ENCODE measurements at places on chromosomes 1 and 21. TPM values are rescaled to one million over a fixed set of nuclear protein-coding genes. Genes with fewer than 3 reads are reported as not detected.

- H3K27ac ChIP-seq = peak overlapping the region; percentile 31
- no peaks in the 10 kb centered on the region for H3K36me3 ChIP-seq
- no peaks in the 10 kb centered on the region for H3K27me3 ChIP-seq
- peaks cover 19% of the 10 kb centered on the region for H3K4me1 ChIP-seq
These were observed 47.6 kb upstream of the HOOK1 start for GRCh38 chr1:59767119-59767518.

- H3K36me3 ChIP-seq = no peaks in the 10 kb centered on the region
- DNase-seq = no peak
- no peak overlapping the region for H3K27ac ChIP-seq
- H3K4me3 ChIP-seq = no peak overlapping the region
- H3K4me1 ChIP-seq = no peaks in the 10 kb centered on the region
These were observed 13.4 kb downstream of the PKN2 start for GRCh38 chr1:88697503-88697902.

BRDT gene
- total RNA-seq = not detected

DNA sequence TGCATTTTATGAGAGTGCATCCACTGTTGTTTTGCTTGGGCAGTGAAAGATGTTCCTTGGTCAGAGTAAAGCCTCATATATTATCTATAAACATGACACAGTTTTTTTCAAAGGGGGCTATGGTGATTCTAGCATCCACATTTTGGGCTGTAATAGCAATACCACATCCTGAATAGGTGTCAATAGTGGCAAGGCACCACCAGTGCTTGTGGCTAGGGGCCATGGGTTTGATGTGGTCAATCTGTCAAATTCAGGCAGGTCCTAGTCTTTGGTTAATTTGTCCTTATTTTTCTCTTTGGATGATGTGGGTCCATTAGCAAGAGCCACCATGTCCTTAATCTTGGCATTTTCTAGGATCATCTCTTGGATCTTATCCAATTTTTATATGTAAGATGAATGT lies 13.1 kb downstream of the CD1E start:
- no peak for DNase-seq
- no peaks in the 10 kb centered on the region for H3K27me3 ChIP-seq
- no peaks in the 10 kb centered on the region for H3K4me1 ChIP-seq
- H3K36me3 ChIP-seq = no peaks in the 10 kb centered on the region

DNA sequence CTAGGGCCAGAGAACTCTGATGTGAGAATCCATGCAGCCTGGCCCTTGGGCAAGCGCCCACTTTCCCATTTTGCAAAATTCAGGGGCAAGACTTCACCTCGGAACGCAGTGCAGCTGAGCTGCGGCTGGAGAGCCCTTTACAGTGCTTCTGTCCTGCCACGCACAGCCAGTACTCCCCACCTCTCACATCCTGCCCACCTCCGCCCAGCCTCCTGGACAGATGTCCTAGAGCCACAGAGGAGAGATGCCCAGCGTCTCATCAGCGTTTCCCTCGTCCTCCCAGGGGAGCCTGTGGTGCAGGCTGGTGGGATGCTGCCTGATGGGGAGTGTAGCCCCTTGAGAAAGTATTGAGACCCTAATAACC lies 29.6 kb downstream of the RUNX3 start:
- no peaks in the 10 kb centered on the region for H3K36me3 ChIP-seq
- H3K27ac ChIP-seq = no peak overlapping the region
- no peaks in the 10 kb centered on the region for H3K27me3 ChIP-seq
- no peak overlapping the region for H3K4me3 ChIP-seq
- no peak for DNase-seq

DNA sequence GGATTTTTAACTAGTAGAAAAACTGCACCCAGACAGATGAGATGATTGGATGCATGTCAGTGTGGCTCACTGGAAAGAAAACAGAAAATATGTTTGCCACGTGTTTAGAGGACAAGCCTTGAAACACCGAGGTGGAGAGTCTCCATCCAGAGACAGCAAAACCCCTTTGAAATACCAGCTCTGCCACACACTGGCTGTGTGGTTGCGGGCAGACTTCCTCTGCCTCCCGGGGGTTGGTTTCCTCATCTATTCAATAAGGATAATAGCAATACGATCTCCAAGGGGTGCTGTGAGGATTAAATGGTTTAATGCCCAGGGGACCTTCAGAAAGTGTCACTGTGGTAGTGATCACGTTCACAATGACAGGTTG lies 67.2 kb upstream of the PARP1 start:
- H3K36me3 ChIP-seq = no peaks in the 10 kb centered on the region
- peaks cover 19% of the 10 kb centered on the region for H3K27me3 ChIP-seq
- H3K27ac ChIP-seq = no peak overlapping the region
- no peak overlapping the region for H3K4me3 ChIP-seq
- DNase-seq = no peak
- peaks cover 5% of the 10 kb centered on the region for H3K4me1 ChIP-seq

DNA sequence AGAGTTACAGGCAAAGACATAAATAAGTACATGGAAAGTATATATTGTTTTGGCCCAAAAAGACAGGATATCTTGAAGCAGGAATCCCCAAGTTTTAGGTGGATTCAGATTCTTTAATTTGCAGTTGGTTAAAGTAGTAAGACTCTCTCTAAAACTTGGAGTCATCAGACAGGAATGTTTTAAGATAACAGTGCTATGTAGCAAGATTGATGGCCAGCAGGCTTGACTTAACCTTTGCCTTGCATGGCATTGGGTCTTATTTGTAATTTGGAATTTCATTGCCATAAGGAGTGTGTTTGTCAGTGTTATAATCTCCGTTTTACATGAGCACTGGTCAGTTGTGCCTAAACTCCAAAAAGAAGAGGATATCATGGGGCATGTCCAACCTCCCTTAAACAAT lies 727.6 kb upstream of the CHRM3 start:
- DNase-seq = peak; percentile 11
- no peaks in the 10 kb centered on the region for H3K4me1 ChIP-seq
- no peak overlapping the region for H3K4me3 ChIP-seq
- H3K36me3 ChIP-seq = no peaks in the 10 kb centered on the region

- no peak for DNase-seq
- H3K4me1 ChIP-seq = no peaks in the 10 kb centered on the region
- H3K27me3 ChIP-seq = no peaks in the 10 kb centered on the region
- no peak overlapping the region for H3K4me3 ChIP-seq
- no peak overlapping the region for H3K27ac ChIP-seq
- H3K36me3 ChIP-seq = no peaks in the 10 kb centered on the region
These were observed 10.9 kb upstream of the SSBP3 start for GRCh38 chr1:54417123-54417522.

Measured in hepatocyte (in vitro differentiated cells).